Activated CD4-positive, alpha-beta T cell treated with anti-CD3 and anti-CD28 coated beads for 36 hours (primary cell): ENCODE measurements at places on chromosomes 7 and 10.

GRCh38 chr7:130996205-130996832 is 262.3 kb upstream of the KLF14 start:
- no peak for DNase-seq
- no peaks in the 10 kb centered on the region for H3K27me3 ChIP-seq
- H3K27ac ChIP-seq = peak overlapping the region; percentile 92
- peaks cover 88% of the 10 kb centered on the region for H3K4me1 ChIP-seq
- H3K4me3 ChIP-seq = peak overlapping the region; percentile 64

DNA sequence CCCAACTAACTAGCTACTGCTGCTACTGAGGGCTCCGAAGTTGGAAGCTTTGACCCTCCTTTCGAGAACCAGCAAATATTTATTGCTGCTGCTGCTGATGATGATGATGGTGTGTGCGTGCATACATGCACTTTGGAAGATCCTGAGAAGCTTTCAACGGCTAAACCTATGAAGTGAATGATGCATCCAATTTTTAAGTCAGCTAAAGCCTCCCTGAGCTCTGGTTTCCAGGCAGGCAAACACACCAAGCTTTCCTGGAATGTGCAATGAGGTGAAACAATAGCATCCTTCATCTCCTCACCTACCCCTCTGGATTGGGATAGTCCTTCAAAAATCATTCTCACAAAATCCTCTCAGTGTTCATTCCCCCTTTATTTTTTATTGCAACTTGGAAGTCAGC is 13.9 kb downstream of the MACC1 start:
- no peak overlapping the region for H3K27ac ChIP-seq
- H3K4me3 ChIP-seq = no peak overlapping the region
- H3K4me1 ChIP-seq = peaks cover 3% of the 10 kb centered on the region
- DNase-seq = no peak
- no peaks in the 10 kb centered on the region for H3K36me3 ChIP-seq
- no peaks in the 10 kb centered on the region for H3K27me3 ChIP-seq

- no peak for DNase-seq
- no peaks in the 10 kb centered on the region for H3K36me3 ChIP-seq
- H3K4me1 ChIP-seq = no peaks in the 10 kb centered on the region
- no peak overlapping the region for H3K27ac ChIP-seq
- H3K4me3 ChIP-seq = no peak overlapping the region
These were observed 62.8 kb downstream of the ADARB2 start for GRCh38 chr10:1674501-1674900.

- peaks cover 35% of the 10 kb centered on the region for H3K36me3 ChIP-seq
- DNase-seq = no peak
- no peaks in the 10 kb centered on the region for H3K4me1 ChIP-seq
- no peaks in the 10 kb centered on the region for H3K27me3 ChIP-seq
These were observed 31.0 kb downstream of the AHR start for GRCh38 chr7:17329440-17329839.

- H3K36me3 ChIP-seq = peaks cover 17% of the 10 kb centered on the region
- H3K4me3 ChIP-seq = no peak overlapping the region
- H3K27me3 ChIP-seq = no peaks in the 10 kb centered on the region
- no peak overlapping the region for H3K27ac ChIP-seq
- H3K4me1 ChIP-seq = peaks cover 28% of the 10 kb centered on the region
- DNase-seq = no peak
These were observed 24.6 kb downstream of the SLK start for GRCh38 chr10:103991393-103992128.

DNA sequence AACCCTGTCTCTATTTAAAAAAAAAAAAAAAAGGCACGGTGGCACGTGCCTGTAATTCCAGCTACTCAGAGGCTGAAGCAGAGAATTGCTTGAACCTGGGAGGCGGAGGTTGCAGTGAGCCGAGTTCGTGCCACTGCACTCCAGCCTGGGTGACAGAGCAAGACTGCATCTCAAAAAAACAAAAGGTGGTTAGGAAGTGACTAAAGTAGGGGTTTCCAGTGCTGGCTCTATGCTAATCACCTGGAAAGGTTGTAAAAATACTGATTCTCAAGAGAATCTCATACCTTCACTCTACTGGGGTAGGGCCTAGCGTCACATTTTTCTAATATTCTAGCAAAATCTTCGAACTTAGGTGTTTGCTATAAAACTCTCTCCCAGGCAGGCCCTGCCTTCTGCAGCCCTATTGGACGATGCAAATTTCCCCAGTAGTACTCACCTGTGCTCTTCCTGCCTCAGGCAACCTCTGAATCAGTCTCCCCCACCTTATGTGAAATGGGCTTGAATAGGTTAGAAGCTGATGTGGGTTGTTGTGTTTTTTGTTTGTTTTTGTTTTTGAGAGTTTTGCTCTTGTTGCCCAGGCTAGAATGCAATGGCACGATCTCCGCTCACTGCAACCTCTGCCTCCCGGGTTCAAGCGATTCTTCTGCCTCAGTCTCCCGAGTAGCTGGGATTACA is 3.5 kb downstream of the ZP3 start:
- H3K36me3 ChIP-seq = no peaks in the 10 kb centered on the region
- DNase-seq = no peak
- peaks cover 6% of the 10 kb centered on the region for H3K4me1 ChIP-seq
- H3K4me3 ChIP-seq = no peak overlapping the region
- H3K27me3 ChIP-seq = peaks cover 2% of the 10 kb centered on the region

DNA sequence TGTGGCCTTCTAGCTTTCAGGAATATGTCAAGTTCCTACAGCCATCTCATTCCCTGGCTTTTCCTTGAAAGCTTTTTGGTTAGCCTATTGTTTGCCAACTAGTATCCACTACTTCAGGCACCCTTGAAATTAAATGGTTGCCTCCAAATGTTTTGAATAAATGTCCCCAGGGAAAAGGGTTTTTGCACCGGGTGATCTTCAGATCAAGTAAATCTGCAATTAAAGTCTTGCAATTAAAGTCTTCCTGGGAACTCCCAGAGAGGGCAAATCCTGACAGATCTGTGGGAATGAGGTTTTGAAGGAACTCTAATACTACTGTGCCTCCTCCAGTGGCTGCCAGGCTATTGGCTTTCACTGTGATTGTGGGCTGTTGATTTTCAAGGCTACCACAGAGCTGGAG is 17.7 kb upstream of the ZNRF2 start:
- no peak overlapping the region for H3K27ac ChIP-seq
- no peak overlapping the region for H3K4me3 ChIP-seq
- DNase-seq = no peak
- H3K27me3 ChIP-seq = no peaks in the 10 kb centered on the region
- no peaks in the 10 kb centered on the region for H3K36me3 ChIP-seq

- no peak for DNase-seq
- H3K36me3 ChIP-seq = no peaks in the 10 kb centered on the region
- no peaks in the 10 kb centered on the region for H3K27me3 ChIP-seq
- no peaks in the 10 kb centered on the region for H3K4me1 ChIP-seq
- H3K4me3 ChIP-seq = no peak overlapping the region
- no peak overlapping the region for H3K27ac ChIP-seq
These were observed 26.4 kb downstream of the RAB11FIP2 start for GRCh38 chr10:118020365-118020764.

DNA sequence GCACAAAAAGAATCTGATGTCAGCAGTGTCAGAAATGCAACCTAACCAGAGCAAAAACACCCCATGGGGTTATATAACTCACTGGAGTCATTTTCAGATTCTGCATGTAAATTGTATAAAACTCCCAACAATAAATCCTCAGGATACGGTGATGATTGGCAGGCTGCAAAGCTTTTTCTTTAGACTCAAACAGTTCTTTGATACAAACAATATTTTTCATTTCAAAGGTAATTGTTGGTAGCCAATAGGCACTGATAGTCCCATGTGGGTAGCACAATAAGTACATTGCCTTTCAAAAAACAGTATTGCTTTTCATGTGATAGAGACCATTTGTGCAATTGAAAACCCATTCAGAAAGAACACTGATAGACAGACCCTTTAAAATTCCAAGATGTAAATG is 98.0 kb downstream of the TMEM26 start:
- peaks cover 2% of the 10 kb centered on the region for H3K27me3 ChIP-seq
- no peak for DNase-seq
- no peaks in the 10 kb centered on the region for H3K36me3 ChIP-seq
- no peak overlapping the region for H3K27ac ChIP-seq
- H3K4me3 ChIP-seq = no peak overlapping the region
- no peaks in the 10 kb centered on the region for H3K4me1 ChIP-seq

DNA sequence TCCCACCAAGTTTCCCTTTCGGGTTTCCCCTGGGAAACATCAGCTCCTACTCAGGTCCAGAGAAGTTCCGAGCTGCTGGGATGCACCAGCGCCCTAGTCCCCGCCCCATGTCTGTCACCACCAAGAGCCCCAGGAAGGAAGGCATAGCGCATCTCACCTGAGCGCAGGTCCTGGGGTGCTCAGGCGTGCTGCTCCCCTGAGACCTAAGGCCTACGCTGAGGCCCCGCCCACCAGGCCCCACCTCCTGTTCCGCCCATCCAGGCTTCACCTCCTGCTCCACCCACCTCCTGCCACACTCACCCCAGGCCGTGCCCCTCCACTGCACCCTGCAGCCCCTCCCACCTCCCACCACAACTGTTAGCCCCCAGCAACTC is 1.2 kb upstream of the TFR2 start:
- no peaks in the 10 kb centered on the region for H3K36me3 ChIP-seq
- no peak overlapping the region for H3K4me3 ChIP-seq
- no peak overlapping the region for H3K27ac ChIP-seq
- peak; percentile 55 for DNase-seq
- no peaks in the 10 kb centered on the region for H3K4me1 ChIP-seq
- H3K27me3 ChIP-seq = no peaks in the 10 kb centered on the region

DNA sequence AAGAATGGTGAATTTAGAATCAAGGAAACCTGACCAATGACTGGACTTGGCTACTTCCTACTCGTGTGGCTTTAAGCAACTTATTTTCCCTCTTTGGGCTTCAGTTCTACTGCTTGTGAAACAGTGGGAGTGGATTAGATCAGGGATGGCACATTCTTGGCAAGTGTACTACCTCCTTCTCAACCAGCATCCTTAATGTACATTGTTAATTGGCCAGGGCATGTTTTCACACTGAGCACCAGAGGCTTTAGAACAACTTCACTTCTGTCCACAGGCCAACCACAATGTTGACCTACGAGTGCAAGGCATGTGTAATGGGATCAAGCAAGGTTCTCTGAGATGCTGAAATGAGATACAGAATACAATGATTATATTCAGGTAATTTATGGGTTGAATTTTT is 315.3 kb downstream of the ADRA2A start:
- no peak for DNase-seq
- no peaks in the 10 kb centered on the region for H3K4me1 ChIP-seq
- H3K27me3 ChIP-seq = peaks cover 10% of the 10 kb centered on the region
- no peak overlapping the region for H3K4me3 ChIP-seq
- H3K36me3 ChIP-seq = no peaks in the 10 kb centered on the region

DNA sequence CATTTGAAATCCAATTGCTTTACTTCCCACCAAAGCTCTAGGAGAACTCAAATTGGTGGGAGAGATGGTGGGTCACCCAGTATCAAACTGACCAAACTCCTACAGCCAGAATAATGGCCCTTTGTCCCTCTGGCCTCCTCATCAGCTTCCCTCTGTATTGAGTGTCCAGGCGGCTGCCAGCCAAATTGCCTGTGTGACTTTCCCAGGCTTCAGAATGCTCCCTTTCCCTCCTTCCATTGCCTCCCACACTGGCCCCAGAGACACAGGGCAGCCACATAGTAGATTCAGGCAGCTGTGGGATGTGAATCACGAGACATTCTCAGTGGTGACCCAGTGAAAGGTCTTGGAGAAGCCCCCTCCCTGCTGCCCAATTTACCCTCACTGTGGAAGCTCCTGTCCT is 12.7 kb upstream of the VDAC2 start:
- H3K4me3 ChIP-seq = no peak overlapping the region
- H3K27me3 ChIP-seq = no peaks in the 10 kb centered on the region
- H3K36me3 ChIP-seq = no peaks in the 10 kb centered on the region
- no peak overlapping the region for H3K27ac ChIP-seq

DNA sequence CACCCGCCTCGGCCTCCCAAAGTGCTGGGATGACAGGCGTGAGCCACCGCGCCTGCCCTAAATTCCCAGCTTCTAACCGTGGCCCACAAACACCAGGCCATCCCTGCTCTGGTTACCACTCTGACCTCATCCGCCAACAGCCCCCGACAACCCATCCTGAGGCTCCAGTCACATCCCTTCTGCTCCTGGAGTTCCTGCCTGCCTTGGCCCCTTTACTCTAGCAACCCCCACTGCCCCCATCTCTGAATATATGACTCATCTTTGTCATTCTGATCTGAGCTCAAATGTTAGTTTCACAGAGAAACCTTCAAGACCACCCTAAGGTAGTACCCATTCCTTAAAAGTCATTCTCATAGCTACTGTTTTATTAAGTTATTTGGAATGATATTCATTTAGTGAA is 26.6 kb downstream of the RHEB start:
- no peak overlapping the region for H3K27ac ChIP-seq
- H3K4me3 ChIP-seq = no peak overlapping the region
- peaks cover 23% of the 10 kb centered on the region for H3K36me3 ChIP-seq
- H3K27me3 ChIP-seq = no peaks in the 10 kb centered on the region

DNA sequence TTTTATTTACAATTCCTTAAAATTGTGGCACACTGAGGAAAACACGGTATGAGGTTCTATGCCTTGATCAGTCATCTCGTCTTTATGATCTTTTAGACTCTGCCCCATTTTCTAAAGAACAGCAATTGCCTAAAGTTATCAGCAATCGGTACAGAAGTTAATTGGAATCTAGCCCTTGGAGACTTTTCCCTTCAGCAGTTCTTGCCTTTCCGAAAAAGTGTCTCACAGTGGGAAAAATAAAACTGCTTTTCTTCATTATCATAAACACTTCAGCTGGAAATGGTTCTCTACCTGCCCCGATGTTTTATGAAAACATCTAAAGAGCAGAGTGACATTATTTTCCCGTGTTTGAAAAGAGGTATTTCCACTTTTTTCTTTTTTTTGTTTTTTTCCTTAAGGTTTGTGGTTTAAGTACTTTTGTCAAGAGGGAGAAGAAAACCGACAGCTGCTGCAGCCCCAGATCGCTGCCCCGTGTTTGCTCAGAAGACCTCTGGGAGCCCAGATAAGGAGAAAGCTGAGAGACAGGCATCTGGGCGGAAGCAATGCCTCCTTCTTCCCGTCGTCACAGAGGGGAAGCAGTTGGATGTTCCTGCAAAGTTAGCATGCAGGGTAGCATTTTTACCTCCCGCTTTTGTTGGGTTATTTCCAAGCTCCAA is 149.7 kb downstream of the FRMD4A start:
- peaks cover 47% of the 10 kb centered on the region for H3K27me3 ChIP-seq
- peaks cover 2% of the 10 kb centered on the region for H3K36me3 ChIP-seq
- no peak for DNase-seq
- H3K27ac ChIP-seq = no peak overlapping the region
- no peak overlapping the region for H3K4me3 ChIP-seq

GRCh38 chr7:20698469-20698868 is 83.0 kb downstream of the ABCB5 start:
- no peaks in the 10 kb centered on the region for H3K36me3 ChIP-seq
- H3K4me3 ChIP-seq = no peak overlapping the region
- peaks cover 6% of the 10 kb centered on the region for H3K27me3 ChIP-seq
- DNase-seq = no peak
- no peak overlapping the region for H3K27ac ChIP-seq

DNA sequence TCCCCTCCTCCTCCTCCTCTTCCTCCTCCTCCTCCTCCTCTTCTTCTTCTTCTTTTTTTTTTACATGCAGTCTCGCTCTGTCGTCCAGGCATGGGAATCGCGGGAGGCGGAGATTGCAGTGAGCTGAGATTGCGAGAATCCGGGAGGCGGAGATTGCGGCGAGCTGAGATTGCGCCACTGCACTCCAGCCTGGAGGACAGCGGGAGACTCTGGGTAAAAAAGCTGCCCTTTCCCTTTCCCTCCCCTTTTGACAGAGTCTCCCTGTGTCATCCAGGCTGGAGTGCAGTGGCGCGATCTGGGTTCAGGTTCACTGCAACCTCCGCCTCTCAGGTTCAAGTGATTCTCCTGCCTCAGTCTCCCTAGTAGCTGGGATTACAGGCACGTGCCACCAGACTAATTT is 168.1 kb upstream of the MALRD1 start:
- no peaks in the 10 kb centered on the region for H3K36me3 ChIP-seq
- no peaks in the 10 kb centered on the region for H3K4me1 ChIP-seq
- no peak for DNase-seq
- no peak overlapping the region for H3K4me3 ChIP-seq
- H3K27ac ChIP-seq = no peak overlapping the region
- no peaks in the 10 kb centered on the region for H3K27me3 ChIP-seq
